Omental fat pad (tissue), 4 donors: ENCODE measurements at places on chromosomes 13 and 19. TPM values are rescaled to one million over a fixed set of nuclear protein-coding genes. Genes with fewer than 3 reads are reported as not detected.
A peak's percentile ranks its signal among the peaks of the same experiment; 100 is the strongest.

GRCh38 chr19:5086725-5087439 lies 118.0 kb downstream of the KDM4B start:
- DNase-seq, result no peak

GRCh38 chr19:51473009-51473707 lies 5.2 kb upstream of the CEACAM18 start:
- DNase-seq, result peak; percentile 98

GRCh38 chr19:41816761-41817160 lies 20.4 kb downstream of the CEACAM3 start:
- no peak for DNase-seq

DNA sequence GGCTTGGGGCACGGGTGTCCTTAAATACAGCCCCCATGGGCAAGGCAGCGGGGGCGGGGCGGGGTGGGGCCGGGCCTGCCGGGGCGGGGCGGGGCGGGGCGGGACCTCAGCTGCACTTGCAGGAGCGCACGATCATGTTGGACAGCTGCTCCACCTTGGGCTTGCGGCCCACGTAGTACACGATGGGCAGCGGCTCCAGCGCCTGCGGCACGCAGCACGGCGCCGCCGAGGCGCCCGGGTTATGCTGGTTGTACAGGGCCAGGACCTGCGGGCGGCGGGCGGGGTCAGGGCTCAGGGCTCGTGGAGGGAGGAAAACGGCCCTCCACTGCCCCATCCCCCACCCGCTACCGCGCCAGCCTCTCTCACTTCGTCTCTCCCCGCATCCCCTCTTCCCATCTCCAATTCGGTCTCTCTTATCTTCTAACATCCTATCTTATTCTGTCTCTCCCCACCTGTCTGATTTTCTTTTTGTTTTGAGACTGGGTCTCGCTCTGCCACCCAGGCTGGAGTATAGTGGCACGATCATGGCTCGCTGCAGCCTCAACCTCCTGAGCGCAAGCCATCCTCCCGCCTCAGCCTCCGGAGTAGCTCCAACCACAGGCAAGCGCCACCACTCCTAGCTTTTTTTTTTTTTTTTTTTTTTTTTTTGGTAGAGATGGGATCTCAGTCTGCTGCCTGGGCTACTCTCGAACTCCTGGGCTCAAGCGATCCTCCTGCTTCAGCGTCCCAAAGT lies 21.1 kb downstream of the CCDC97 start:
- DNase-seq, result no peak

Gene ANKLE1
- 0.48 TPM for total RNA-seq

Gene UCHL3
- 28.8 TPM for total RNA-seq

GRCh38 chr13:93554514-93554913 lies 327.9 kb downstream of the GPC6 start:
- DNase-seq, result no peak

- peak; percentile 47 for DNase-seq
These were observed 2.1 kb downstream of the MAST1 start for GRCh38 chr19:12840091-12841079.

Gene HRC
- total RNA-seq, result 2.5 TPM

Gene WDR83
- total RNA-seq, result 7.1 TPM

DNA sequence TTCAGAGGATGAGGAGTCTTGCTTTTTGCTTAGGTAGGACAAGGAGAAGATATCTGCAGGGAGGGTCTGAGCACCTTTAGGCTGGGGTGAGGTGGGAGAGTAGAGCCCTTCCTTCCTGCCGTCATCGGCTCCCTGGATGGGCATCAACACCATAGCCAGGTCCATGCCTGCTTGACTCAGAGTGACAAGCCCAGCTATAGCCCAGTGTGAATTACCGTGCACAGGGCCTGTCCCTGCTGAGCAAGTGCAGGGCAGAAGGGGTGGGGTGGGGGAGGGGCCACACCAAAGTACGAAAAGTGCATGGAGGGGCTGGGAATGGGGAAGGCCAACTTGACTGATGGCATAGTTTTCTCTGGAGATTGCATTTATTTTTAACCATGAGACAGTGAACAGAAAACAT lies 30.3 kb upstream of the RNF113B start:
- no peak for DNase-seq

Gene ZNF880
- 26.8 TPM for total RNA-seq

GRCh38 chr13:99144306-99144705 lies 56.3 kb upstream of the UBAC2 start:
- DNase-seq, result no peak

Gene KANK3
- total RNA-seq, result 24.1 TPM

Gene VSTM2B
- not detected for total RNA-seq

DNA sequence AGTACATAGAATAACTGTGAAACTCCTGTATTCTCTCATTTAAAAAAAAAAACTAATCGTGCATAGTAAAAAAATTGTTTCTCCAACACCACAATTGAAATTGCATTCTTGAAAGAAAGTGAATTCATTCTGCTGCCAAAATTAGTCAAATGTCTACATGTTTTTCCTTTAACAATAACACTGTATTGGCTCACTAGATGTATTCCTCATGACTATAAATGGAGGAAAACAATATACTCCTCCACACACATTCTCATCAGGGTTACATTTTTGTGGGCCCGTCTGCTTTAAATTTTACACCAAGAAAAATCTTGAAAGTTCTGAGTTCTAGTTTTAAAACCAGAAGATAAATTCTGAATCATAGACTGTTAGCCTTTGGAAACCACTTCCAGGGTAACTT lies 233.6 kb downstream of the KLF12 start:
- no peak for DNase-seq

DNA sequence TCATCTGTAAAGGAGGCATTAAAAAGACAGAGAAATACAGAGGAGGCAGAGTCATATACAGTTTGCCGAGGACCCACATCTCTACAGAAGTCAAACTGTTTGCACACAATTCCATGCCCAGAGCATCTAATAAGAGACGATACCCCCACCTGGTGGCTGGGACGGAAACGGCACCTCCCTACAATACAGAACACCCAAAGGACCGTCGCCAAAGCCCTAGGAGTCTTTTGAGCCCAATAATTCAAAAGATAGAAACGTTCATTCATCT lies 703 bp upstream of the PLEKHG2 start:
- DNase-seq, result peak; percentile 88

DNA sequence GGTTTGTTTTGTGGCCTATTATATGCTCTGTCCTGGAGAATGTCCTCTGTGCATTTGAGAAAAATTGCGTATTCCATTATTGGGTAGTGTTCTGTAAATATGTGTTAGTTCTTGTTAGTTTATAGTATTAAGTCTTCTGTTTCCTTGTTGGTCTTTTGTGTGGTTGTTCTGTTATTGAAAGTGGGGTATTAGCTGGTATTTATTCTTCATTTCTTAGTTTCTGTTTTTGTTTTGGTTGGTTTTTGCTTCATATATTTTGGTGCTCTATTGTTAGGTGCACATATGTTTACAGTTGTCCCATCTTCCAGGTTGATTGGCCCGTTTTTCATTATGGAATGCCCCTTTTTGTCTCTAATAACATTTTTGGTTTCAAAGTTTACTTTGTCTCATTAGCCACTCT lies 77.3 kb downstream of the DNAJC15 start:
- DNase-seq, result no peak

DNA sequence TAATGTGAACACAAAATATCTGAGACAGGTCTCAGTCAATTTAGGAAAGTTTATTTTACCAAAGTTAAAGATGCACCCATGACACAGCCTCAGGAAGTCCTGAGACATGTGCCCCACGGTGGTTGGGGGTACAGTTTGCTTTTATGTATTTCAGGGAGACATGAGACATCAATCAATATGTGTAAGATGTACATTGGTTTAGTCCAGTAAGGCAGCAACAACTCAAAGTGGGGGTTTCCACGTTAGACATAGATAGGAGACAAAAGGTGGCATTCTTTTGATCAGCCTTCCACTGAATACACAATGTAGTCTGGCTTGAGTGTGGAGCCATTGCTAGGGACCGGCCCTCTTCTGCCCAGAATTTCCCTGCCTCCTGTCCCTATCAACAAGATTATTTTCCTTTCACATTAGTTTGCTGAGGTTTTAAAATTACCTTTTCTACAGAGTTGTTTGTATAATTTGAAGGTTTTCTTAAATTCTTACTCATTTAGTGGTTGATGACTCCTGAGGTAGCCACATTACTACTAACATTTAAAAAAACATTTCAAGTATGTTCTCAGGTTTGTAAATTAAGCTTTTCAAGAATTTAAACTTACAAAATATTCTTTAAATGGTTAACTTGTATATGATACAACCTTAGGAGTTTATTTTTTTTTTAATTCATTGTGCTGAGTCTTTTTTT lies 33.2 kb downstream of the RNASEH2B start:
- no peak for DNase-seq

DNA sequence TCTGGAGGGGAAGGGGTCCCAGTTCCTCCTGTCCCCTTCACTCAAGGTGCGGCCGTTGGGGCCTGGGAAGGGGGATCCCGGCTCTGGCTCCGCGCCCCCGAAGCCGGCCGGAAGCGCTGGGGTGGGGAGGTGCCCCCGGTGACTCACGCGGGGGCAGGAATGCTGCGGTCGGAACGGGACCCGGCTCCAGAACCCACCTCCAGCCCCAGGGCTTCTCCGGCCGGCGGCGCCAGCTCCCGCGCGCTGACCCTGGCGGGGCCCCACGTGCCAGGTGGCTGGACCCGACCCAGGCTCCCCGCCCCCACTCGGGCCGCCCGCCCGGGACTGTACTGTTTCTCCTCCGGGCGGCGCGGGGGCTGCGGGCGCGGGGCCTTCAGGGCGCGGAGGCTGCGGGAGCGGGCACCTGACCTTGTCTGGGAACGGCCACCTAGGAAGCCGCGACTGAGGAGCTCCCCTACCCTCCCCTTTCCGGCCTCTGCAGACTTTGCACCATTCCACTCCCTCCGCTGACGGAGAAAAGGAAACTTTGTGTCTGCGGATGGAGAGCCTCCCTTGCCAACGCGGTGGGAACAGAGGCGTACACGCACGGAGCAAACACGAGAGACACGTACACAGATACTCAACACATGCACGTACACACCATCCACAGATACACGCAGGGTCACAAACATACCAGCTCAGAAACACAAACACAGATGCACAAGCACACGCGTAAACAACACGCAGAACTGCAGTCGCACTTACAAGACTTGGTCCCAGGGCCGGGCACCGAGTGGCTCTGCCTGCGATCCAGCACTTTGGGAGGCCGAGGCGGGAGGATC lies 7.2 kb downstream of the AXL start:
- no peak for DNase-seq

Gene IGFL4
- not detected for total RNA-seq

DNA sequence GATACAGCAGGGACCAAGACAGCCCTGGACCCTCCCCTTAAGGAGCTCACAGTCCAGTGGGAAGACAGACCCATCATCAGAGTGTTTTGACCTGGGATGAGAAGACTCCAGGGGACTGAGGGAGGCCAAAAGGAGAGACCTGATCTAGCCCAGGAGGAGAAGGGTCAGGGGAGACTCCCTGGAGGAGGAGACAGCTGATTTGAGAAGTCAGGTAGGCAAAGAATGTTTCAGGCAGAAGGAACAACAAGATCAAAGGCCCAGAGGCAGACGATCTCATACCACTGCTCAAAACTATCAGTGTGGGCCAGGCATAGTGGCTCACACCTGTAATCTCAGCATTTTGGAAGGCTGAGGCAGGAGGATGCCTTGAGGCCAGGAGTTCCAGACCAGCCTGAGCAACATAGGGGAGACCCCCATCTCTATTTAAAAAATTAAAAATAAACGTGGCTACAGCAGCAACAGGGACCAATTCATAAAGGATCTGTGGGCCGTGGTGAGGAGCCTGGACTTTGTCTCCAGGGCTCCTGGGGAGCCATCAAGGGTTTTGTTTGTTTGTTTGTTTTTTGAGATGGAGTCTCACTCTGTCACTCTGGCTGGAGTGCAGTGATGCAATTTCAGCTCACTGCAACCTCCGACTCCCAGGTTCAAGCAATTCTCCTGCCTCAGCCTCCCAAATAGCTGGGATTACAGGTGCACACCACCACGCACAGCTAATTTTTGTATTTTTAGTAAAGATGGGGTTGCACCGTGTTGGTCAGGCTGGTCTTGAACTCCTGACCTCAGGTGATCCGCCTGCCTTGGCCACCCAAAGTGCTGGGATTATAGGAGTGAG lies 2.2 kb upstream of the COX6B1 start:
- DNase-seq, result no peak

DNA sequence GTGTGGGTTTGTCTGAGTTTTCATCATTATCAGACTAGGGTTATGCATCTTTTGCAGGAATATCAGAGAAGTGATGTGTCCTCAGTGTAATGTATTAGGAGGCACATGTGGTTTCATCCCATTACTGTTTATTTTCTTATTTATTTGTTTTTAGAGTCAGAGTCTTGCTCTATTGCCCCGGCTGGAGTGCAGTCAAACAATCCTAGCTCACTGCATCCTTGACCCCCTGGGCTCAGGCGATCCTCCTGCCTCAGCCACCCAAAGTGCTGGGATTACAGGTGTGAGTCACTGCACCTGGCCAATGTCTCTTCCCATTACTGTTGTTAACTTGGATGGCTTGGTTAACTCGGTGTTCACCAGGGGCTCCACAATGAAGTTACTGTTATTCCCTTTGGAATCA lies 67.4 kb downstream of the MAP4K1 start:
- no peak for DNase-seq

DNA sequence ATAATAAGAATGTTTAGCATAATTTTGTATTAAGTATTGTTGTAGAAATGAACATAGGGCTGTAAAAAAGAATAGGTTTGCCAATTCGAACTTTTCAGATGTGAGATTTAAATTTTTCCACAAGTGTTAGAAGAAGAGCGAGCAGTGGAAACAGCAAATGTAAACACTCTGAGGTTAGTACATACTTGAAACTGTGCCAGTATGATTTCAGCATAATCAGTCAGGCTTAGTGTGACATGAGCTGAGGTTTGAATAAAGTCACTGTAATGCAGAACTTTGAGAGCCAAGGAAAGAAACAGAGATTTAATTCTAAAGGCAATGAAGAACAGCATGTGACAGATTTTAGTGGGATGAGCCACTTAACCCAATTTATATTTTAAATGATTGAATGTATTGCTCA lies 2166.4 kb downstream of the PCDH9 start:
- DNase-seq, result no peak

- DNase-seq, result no peak
These were observed 61.3 kb downstream of the COL4A2 start for GRCh38 chr13:110368408-110368807.

Gene PSG3
- not detected for total RNA-seq

GRCh38 chr13:31022288-31022895 lies 89.9 kb downstream of the TEX26 start:
- DNase-seq, result no peak

- DNase-seq, result no peak
These were observed 1988.1 kb upstream of the PCDH20 start for GRCh38 chr13:63403733-63404132.

DNA sequence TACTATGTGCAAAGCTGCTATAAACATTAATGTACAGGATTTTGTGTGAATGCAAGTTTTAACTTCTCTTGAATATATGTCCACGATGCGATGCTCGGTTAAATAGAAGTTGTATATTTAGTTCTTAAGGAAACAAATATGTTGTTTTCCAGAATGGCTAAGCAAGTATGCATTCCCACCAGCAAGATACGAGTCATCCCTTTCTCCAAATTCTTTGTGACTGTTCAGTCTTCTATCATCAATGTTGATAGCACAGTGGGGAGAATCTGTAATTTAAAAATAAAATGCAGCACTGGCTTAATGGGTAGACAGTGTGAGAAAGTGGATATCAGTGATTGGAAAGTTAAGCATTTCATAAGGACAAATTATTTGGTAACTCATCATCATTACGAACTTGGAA lies 1340.8 kb downstream of the PCDH9 start:
- DNase-seq, result no peak

Gene NOVA2
- total RNA-seq, result 10.9 TPM

Gene METTL21C
- total RNA-seq, result not detected

Gene PTH2
- total RNA-seq, result not detected

Gene POU2F2
- 3.2 TPM for total RNA-seq

Gene FCAR
- total RNA-seq, result 6.7 TPM

Gene ZNF560
- 0.79 TPM for total RNA-seq

- DNase-seq, result no peak
These were observed 43.1 kb downstream of the SUGP2 start for GRCh38 chr19:18990128-18990708.
